ENCODE measurements at places on chromosomes 5 and 9.
A peak's percentile ranks its signal among the peaks of the same experiment; 100 is the strongest.

DNA sequence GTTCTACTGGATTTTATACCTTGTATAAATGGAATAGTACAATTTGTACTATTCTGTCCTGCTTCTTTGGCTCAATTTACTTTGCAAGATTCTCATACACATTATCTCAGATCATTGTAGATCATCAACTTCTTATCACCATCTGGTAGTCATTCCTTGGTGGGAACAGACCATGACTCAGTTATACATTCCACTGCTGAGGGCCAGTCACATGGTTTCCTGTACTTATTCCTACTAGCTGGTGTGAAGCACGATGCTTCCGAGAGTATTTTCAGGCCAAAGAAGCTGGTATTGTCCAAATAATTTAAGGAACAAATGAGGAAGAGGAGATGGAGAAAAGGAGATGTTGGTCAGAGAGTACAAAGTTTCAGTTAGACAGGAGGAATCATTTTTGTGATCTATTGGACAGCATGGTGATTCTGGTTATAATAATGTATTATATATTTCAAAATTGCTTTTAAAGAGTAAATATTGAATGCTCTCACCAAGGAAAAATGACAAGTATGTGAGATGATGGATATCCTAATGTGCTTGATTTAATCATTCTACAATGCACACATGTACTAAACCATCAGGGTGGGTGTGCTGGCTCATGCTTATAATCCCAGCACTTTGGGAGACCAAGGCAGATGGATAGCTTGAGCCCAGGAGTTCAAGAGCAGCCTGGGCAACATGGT, 124.1 kb downstream of the SYK start:
- peak; percentile 84 for DNase-seq

DNA sequence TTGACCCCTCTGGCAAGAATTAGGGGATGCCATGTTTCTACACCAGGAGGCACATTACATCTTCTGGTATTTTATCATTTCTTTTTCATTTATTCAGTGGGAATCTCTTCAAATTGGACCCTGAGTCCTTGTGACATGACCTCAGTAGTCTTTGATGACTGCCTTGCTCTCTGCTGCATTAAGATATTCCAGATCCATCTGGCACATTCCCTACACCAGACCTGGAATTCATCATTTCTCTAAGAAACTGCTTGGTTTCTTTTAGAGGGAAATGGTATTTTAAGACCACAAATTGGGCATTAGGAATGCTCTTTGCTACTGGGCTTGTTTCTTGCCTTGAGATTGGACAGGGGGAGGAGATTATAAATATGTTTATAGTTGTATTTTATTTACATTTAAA, 61.0 kb downstream of the GALNT10 start:
- DNase-seq: no peak

GRCh38 chr5:132064140-132064539, 3.7 kb downstream of the IL3 start:
- DNase-seq: no peak

DNA sequence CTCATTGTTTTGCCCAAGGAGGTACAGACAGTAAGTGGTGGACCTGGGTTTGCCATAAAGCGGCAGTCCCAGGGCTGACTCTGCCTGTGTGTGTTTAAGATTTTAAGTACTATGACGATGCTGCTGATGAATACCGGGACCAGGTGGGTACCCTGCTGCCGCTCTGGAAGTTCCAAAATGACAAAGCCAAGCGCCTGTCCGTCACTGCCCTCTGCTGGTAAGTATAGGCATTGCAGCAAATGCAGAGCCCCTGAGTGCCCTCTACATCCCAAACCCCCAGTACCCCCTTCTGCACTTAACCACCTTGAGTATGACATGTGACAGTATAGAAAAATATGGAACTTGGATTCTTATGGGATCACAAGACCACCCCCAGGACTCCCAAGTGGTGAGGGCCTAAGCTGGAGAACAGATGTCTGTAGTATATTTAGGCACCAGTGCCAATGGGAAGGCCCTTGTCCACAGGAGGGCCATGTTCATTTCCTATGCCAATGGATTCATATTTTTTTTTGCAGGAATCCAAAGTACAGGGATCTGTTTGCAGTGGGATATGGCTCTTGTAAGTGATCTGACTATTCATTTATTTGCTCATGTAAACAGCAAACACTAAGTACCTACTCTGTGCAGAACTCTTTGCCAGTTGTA, 22.0 kb downstream of the ENHO start:
- DNase-seq: peak; percentile 72

DNA sequence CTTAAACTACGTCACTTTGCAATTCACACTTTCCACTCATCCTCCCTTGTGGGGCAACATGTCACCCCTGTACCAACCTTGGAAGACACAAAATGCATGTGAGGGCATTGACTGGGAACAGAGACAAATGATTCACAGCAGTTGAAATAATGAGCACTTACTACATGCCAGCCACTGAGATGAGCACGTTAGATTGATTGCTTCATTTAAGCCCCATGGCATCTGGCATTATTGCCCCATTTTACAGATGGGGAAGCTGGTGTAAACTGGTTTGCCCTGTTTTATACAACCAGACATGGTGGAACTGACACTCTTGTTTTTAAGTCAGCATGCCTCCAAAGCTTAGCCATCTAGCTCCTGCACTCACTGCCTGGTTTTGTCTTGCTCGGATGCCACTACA, 204.7 kb downstream of the PAPPA start:
- no peak for DNase-seq

GRCh38 chr5:122195802-122196394, 66.6 kb downstream of the ZNF474 start:
- peak; percentile 66 for DNase-seq

DNA sequence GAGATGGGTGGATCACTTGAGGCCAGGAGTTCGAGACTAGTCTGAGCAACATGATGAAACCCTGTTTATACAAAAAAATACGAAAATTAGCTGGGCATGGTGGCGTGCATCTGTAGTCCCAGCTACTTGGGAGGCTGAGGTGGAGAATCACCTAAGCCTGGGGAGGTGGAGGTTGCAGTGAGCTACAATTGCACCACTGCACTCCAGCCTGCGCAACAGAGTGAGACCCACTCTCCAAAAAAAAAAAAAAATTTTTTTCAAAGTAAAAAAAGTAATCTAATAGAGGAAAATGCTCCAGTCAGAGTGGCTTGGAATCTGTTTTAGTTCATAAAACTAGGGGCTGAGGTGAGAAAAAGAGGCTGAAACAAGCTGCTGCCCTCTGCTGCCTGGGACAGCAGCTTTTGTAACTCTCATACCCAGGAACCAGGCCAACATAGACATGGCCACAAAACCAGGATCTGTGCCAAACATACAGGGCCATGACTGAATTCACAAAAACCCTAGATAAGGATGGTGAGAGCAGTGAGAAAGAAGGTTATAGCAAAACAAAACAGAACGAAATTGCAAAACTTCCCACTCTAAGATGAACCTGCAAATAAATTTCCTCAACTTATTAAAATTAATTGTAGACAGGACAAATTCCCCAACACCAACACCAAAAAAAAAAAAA, 13.1 kb upstream of the DCAF12 start:
- peak; percentile 90 for DNase-seq

DNA sequence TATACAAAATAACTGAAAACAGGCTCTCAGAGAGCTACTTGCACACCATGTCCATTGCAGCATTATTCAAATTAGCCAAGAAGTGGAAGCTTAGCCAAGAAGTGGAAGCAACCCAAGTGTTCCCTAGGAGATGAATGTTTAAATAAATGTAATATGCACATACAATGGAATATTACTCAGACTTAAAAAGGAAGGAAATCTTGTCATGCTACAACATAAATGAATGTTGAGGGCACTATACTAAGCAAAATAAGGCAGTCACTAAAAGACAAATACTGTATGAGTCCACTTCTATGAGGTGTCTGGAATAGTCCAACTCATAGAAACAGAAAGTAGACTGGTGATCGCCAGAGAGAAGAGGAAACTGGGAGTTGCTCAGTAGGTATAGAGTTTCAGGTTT, 438.1 kb downstream of the MAT2B start:
- no peak for DNase-seq

DNA sequence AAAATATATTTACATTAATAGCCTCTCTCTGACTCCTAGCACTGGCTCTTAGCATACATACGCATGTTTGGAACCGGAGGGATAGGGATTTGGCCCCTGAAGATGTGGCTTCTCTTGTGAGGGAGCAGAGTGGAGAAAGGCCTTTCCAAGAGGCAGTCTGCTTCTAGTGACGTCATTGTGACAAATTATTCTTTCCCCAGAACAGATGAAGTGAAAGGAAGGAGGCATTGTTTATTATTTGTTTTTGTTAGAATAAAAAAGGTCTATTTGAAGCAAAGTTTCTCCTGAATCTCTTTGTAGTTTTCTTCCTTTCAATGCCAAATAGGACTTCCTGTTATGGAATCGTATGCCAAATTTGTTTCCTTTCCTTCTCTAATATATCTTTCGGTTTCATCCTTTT, 361.6 kb downstream of the ICE1 start:
- DNase-seq: no peak

GRCh38 chr9:127336506-127337352, 60.2 kb upstream of the SLC2A8 start:
- DNase-seq: peak; percentile 90

DNA sequence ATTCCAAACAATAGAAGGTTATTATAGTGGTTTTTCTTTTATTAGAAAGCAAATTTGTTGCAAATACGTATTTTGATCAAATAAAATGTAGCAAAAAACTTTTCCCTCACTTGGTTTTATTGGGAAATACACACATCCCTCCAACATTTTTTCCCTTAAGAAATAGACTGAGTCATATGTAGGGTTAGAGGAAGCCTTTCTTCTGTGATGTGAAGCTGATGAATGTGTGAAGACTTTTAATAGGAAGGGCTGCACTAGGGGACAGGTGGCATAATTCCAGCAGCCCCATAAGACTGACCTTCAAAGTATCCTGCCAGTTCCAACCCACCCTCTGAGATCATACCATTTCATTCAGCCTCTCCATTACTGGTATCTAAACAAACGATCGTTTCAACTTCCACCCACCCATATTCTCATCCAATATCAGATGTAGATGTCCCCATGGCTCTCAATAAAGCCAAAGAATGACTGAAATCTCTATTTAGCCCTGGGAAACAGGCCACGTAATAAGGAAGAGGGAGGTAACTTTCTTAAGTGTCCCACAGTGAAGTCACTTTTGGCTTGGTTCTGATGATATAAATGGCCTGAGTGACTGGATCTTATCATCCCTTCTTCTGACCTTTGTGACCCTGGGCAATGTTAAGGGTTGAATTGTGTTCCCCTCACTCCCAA, 64.7 kb upstream of the LPAR1 start:
- no peak for DNase-seq

GRCh38 chr5:141623611-141624010, 4.8 kb upstream of the DIAPH1 start:
- DNase-seq: no peak

DNA sequence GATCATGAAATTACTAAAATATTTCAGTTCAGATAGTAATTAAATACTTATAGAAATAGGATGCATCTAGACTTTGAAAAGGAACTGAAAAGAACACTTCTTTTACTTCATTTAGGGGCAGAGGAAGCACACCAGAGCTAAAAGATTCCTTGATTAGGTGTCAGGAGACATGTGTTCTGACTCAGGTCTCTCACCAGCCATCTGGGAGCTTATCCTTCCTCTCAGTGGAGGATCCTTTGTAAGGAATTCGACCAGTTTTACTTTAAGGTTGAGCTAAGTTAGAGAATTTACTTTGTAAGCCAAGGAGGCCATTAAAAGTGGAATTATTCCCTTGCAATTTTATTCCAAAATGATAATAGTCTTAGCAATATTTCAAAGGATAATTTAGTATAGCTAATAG, 16.7 kb downstream of the VCAN start:
- DNase-seq: no peak

- no peak for DNase-seq
These were observed 505.8 kb downstream of the EBF1 start for GRCh38 chr5:158593925-158594324.

- no peak for DNase-seq
These were observed 21.7 kb downstream of the ADAMTS6 start for GRCh38 chr5:65459995-65460394.

GRCh38 chr5:1067141-1068121, 44.4 kb downstream of the SLC12A7 start:
- no peak for DNase-seq

DNA sequence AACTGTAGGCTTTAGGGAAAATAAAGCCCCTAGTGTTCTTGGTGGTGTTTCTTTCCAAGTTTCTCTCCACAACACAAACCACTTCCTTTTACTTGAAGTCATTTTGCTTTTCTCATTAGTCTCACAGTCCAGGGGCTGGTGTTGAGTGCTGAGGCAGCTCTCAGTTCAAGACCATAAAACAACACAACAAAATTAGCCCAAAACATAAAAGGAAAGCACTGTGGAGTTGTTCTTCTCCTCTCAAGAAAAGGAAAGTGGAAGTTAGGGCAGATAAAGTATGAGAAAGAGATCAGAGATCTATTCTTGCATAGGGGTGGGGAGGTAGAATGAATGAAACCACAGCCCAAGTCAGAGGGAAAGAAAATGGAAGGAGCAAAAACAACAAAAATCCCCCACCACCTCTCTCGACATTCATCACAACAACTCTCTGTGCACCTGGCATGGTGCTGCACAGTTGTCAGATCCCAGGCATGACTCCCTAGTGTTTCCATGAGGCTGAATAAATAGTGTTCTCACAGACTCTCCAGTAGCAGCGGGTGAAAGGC, 569.9 kb downstream of the RAB3C start:
- DNase-seq: no peak

DNA sequence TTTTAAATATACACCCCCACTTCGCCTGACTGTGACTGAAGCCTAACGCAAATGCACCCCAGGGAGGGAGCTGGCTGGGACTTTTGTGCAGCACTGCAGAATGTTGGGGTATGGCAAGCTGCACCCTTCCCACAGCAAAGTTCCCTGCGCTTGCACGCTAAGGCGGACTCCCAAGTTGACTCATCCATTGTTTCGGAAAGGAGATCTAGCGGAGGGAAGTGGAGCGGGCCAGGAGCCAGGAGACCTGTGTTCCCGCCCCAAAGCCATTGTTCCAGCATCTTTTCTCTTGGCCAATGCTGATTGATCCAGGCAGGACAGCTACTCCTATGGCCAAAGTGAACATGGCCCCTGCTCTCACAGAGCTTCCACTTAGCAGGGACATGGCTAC, 202.9 kb downstream of the AOPEP start:
- no peak for DNase-seq

- DNase-seq: no peak
These were observed 23.7 kb downstream of the CWC27 start for GRCh38 chr5:64792469-64792868.

GRCh38 chr5:122965111-122965510, 71.4 kb downstream of the PPIC start:
- no peak for DNase-seq

- DNase-seq: no peak
These were observed 104.2 kb downstream of the SEC61B start for GRCh38 chr9:99326112-99326916.

- no peak for DNase-seq
These were observed 158.8 kb upstream of the ZNF462 start for GRCh38 chr9:106704056-106704615.

All from AG08395 (cell line).